ENCODE measurements at places on chromosomes 5 and 9.

DNA sequence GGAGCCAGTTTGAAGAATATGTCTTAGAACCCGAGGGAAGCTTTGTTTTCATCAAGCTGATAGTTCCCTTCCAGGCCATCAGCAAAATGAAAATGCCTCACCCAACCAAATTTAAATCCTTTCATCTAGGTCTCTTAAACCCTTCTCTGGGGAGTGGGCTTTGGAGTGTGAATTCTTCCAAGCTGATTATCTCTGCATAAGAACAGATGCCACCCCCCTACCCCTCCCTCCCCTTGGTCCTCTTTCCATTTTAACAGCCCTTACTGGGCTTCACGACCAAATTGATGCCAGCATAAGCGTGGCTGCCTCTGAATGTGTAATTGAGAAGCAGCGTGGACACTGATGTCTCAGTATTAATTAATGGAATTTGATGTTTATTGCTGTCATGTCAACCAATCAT, 509.7 kb upstream of the CLINT1 start:
- DNase-seq, result no peak

DNA sequence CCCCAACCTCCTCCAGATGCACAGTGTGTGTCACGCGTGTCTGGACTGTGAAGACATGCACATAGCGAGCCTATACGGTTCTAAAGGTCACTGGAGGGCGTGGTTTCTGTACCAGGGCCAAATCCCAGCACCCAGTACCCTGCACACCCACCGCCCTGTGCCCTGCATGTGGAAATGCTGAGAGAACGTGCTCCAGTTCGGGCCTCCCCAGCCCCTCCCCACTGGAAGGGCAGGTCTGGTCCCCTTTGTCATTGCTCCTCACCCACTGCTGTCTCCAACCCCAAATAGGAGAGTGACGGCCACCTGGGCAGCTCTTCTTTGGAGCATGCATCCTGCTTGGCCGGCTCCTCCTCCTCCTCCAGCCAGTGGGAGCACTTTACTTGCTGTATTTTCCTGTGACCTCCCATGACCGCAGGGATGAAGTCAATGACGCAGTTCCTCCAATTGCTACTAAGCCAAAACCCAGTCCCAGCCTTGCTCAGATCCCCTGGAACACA, 116.7 kb downstream of the WNK2 start:
- DNase-seq, result no peak

DNA sequence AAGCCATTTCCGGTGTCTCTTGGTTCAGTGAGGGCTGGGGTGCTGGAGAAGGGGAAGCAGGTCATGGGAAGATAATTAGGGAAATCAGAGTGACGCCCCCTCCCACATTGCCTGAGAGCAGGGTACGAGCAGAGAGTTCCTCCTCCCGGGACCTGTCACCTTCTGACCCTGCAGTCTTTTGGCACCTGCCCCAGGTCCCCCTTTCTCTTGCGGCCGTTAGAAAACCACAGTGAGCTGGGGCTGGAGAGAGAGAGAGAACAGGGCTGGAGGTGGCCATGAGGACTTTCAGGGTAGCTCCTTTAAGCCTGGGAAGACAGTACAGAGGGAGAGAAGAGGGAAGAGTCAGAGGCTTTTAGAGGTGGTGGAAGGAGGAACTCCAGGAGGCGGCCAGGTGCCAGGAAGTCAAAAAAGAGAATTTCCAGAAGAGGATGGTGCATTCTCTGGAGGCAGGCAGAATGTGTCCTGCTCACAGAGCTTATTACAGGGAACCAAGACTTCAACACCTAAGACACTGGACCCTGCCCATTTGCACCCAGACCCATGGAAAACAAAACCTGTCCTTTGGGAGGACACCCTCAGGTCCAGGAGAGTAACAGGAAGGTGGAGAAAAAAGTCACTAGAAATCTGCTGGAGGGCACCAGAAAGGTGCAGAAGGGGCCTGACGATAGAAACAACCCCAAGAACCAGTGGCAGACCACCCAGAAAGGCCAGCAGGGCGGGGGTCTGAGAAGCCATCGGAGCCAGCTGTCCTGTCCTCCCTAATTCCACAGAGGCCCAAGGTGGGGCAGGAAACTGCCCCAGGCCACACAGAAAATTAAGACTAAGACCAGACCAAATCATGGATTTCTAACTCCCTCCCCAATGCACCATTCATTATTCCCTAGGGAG, 6.5 kb upstream of the ACSL6 start:
- no peak for DNase-seq

GRCh38 chr5:116289276-116289675, 204.5 kb downstream of the COMMD10 start:
- DNase-seq, result no peak

DNA sequence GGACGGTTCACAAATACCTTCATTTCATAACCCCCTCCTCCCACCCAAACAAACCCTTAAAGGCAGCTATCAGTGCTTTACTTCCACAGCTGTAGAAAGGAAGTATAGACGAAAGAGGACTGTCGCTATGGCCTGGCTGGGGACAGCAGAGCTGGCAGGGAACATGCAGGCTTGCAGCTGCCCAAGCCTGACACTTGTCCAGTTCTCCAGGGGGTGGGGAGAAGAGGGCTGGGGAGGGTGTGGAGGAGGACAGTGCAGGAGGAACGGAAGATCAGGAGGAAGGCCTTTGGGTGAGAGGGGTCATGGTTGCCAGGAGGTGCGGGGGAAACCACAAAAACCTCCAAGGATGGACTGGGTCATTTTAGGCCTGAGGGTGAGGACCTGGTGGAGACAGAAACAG, 25.9 kb downstream of the ARPC5L start:
- no peak for DNase-seq

DNA sequence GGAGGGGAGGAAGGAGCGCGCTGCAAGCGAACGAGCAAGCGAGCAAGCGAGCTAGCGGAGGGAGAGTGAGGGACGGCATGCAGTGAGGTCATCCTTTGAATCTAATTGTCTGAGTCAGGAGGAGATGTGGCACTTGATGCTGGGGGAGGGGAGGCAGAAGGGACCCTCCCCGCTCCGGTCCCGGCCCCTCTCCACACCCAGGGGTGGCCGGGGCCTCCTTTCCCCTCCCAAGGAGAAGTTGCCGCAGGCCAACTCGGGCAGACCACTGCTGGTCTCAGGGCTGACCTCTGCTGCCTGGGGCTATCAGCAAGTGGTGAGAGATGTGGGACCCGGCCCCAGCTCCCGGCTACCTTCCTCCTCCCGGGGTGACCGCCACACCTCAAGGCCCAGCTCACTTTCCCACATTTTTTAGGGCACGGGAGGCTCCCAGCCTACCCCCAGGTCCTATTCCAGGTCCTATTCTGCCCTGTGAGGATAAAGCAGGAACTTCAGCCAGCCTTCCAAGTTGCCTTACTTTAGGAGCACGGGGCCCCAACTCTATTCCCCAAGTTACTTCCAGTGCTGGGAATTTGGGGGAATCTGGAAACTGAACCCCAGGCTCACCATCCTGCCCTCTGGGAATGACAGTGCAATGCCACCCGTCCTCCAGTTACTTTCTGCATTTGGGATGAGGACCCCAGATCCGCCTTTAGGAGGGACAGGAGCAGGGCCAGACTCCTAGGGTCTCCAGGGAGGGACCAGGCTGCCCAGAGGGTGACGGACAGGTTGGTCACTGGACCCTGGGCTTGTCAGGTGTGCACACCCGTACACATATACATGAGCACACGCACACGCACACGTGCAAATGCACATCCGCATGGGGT, 11.1 kb downstream of the CNTFR start:
- DNase-seq, result no peak

DNA sequence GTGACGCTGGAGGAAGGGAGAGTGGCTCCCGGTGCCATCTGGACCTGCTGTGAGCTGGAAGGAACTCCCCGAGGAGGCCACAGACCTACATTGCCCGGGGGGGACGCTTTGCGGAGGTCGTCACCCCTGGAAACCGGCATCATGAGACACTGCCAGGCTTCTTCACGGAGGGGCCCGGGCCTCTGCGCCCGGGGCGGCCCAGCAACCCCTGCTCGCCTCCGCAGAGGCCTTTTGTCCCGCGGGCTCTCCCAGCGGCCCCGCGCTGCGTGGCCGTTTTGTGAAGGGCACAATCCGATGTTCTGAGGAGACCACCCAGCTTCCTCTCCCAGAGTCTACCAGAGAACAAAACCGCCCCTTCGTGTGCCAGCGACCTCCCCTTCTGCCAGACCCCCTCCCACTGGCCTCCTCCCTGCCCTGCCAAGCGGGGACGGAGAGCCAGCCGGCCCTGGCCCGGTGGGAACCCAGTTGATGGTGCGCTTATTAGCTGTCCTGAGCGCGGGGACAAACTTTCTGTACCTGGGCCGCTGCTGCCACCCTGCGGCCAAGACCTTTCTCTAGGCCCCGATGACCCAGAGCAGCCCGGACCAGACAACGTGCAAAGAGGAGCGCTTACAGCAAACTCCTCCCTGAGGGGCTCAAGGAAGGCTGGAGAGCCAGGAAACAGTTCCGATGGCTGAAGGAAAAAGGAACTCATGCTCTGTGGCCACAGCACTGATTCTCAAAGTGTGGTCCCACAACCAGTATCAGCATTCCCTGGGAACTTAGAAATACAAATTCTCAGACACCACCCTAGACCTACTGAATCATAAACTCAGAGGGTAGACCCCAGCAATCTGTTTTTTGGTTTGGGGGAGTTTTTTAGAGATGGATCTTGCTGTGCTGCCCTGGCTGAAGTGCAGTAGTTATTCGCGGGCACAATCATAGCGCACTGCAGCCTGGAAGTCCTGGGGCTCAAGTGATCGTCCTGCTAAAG, 86.7 kb downstream of the SLC1A3 start:
- DNase-seq, result peak; percentile 90

- peak; percentile 91 for DNase-seq
Measured at GRCh38 chr9:128127990-128128835, 684 bp upstream of the PTGES2 start.

GRCh38 chr5:77638763-77639671, 504 bp upstream of the OTP start:
- no peak for DNase-seq

DNA sequence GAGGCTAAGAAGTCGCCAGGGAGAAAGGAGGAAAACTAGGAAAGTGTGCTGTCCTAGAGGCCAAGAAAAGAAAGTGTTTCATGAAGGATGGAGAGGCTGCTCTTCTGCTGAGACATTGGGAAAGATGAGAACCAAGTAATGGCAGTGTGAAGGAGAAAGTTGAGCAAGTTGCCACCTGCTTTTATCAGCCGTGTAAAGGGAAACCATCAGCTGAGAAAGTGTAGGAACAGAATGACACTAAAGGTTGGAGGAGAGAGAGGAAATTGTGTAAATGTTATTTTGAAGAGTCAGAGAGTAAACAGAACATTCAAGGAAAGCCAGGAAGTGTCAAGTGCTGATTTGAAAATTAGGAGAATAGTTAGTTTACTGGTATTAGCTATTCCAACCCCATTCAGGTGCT, 125.0 kb downstream of the CEMIP2 start:
- DNase-seq, result no peak

GRCh38 chr9:18881758-18882157, 151.3 kb downstream of the SAXO1 start:
- DNase-seq, result peak; percentile 15

GRCh38 chr9:104743376-104743985, 4.0 kb upstream of the NIPSNAP3A start:
- peak; percentile 66 for DNase-seq

GRCh38 chr5:147688656-147689356, 93.7 kb downstream of the JAKMIP2 start:
- DNase-seq, result peak; percentile 57

DNA sequence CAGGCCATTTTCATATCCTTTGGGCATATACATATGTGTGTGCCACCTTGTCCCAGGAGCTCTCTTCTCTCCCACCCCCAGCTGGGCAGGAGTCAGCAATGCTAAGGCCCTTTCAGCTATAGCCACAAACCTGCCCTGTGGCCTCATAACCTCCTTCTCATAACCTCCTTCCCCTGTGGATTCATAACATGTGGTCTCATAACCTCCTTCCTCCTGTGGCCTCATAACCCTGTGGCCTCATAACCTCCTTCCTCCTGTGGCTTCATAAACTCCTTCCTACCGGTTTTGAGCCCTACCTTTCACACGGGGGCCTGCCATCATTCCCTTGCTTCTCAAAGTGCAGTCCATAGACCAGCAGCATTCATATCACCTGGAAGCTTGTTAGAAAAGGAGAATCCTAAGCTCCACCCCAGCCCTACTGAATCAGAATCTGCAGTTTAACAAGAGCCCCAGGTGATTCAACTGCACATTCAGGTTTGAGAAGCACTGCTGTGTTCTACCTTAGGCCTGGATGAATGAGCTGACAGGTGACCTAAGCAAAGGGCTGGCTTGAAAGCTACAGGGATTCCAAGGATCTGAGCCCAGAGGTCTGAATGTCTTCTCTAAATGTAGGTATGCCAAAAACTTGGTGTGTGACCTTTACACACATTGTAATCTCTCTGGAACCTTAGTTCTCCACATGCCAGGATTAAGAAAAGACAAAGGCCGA, 41.9 kb upstream of the PLPP6 start:
- no peak for DNase-seq

DNA sequence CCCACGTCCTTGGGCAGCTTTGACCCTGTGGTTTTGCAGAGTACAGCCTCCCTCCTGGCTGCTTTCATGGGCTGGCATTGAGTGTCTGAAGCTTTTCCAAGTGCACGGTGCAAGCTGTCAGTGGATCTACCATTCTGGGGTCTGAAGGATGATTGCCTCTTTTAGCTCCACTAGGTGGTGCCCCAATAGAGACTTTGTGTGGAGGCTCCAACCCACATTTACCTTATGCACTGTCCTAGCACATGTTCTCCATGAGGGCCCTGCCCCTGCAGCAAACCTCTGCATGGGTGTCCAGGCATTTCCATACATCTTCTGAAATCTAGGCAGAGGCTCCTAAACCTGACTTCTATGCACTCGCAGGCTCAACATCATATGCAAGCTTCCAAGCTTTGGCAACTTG, 644.2 kb upstream of the CDH9 start:
- no peak for DNase-seq

DNA sequence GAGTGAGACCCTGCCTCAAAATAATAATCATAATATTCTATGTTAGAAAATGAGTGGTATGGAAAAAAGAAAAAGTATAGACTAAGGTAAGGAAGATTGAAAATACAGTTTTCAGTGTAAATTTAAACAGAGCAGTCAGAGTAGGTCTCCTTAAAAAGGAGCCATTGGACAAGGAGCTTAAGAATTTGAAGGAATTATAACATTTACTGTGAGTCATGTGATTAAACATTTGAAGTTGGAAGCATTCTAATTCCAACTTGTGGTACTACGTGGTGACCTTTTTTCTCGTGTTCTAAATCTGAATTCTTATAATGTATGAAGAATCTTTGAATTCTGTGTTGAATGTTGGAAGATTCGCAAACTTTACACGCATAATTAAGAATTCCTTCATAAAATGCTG, 39.3 kb upstream of the TMEM171 start:
- DNase-seq, result no peak

DNA sequence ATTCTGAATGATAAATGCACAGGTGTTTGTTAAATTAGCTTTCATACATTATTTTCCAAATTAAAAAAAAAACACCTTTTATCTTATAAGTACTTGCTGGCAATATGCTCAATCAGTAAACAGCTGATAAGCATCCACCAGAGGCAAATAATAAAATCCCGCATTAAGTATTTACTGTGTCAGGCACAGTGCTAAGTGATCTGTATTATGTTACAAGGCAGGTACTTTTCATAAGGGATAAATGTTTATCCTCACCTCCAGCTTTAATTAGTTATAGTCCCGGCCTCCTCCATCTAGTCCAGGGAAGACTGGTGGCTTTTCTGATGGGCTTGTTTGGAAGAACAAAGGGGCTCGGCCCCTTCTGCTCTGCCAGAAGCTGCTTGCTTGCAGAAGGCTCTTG, 40.1 kb downstream of the PFDN1 start:
- DNase-seq, result no peak

- no peak for DNase-seq
Measured at GRCh38 chr5:101424530-101425175, 521.6 kb upstream of the ST8SIA4 start.

GRCh38 chr9:12930906-12931305, 156.1 kb downstream of the LURAP1L start:
- no peak for DNase-seq

All from globus pallidus (tissue), 1 donor.